NCI-H1436 treated with DMSO at 0.1 percent for 48 hours (cell line): ENCODE measurements at places on chromosomes 1 and 21.

- peak; percentile 66 for DNase-seq
Observed at GRCh38 chr21:31310750-31311149, 33.3 kb downstream of the TIAM1 start.

GRCh38 chr1:241557551-241558193 lies 25.5 kb downstream of the KMO start:
- no peak for DNase-seq

GRCh38 chr1:110192541-110192940 lies 17.6 kb upstream of the KCNC4 start:
- DNase-seq, result no peak

- no peak for DNase-seq
Observed at GRCh38 chr1:13873032-13873431, 173.0 kb downstream of the PRDM2 start.

- DNase-seq, result no peak
Observed at GRCh38 chr1:15758343-15758931, at the start of gene FBLIM1. Gene FBLIM1 (plus strand): TSS chr1:15758795. CDS start chr1:15764984, 6,189 bp downstream.

DNA sequence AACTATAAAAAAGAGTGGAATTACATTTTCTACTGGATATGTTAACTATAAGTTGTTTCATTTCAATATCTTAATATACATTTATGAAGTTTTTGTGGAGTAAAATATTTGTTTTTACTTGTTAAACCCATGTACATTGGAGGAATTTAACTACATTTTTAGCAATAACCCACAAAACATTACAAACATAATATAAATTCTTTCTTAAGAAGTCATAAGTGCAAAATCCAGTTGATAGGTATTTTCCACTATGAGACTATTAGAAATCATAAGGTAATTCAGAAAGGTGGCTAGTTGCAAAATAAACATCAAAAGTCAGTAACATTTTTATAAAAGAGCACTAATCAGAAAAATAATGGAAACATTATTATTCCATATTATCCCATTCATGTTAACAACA lies 73.9 kb upstream of the RRP15 start:
- no peak for DNase-seq

- DNase-seq, result no peak
Observed at GRCh38 chr1:186984959-186985358, 156.2 kb downstream of the PLA2G4A start.

GRCh38 chr1:167262836-167263235 lies 42.1 kb downstream of the POU2F1 start:
- no peak for DNase-seq

DNA sequence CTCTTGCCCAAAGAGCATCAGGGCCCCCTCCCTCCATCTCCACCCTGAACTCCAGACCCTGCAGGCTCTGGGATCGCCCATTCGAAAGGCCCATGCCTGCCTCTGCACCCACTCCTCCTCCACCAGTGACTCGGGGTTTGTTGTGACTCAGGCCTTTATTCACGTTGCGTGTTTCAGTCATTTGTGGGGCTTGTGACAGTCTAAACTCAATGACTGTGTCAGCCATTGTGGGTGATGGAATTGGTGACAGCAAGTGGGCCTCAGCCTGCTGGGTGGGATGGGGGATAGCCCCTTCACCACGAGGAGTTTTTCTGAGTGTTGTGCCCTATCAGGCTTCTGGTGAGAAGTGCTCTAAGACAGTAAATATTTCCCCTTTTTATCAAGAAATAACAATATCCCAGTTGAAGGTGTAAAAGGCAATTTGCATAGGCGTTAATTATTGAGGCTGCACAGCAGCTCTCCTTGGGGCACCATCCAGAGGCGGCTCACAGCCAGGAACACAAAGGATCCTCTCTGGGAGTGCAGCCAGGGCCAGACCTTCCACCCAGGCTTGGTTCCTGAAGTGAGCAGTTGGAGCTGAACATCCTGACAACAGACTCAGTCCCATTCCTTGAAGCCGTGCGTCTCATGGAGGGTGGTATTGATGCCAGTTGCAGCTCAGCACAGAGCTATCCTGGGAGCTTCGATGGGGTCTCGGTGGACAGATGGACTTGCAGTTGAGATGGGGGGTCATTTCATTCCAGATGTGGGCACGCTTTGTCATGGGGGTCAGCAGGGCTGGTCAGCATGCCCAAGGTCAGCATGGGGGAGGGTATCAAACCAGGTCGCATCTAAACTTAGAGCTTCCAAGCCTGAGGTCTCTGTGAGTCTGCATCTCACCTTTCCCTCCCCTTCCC lies 135.6 kb upstream of the CACNA1E start:
- DNase-seq, result no peak

DNA sequence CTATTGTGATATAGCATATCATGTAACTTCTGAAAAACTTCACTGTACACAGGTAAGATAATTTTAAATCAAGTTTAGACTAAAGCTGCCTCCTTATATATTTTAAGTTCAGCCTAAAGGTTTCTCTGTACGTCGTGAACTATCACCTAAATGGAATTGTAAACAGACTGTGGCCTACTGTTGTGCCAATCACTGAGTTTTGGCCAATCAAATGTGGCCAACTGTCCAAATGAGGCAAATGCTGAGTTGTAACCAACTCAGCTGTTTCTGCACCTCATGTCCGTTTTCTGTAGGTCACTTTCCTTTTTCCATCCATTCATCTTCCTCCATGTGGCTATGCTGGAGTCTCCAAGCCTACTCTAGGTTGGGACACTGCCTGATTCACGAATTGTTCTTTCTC lies 63.7 kb upstream of the ST6GALNAC3 start:
- no peak for DNase-seq
